Fibroblast of lung (primary cell): ENCODE measurements at places on chromosomes 3 and 15. TPM values are rescaled to one million over a fixed set of nuclear protein-coding genes. Genes with fewer than 3 reads are reported as not detected.

LRRC2 gene
- total RNA-seq = 0.77 and 3.8 TPM in 2 replicates

SLC28A1 gene
- total RNA-seq = not detected in 2 replicates

RUBCN gene
- 7.7 and 13.0 TPM in 2 replicates for total RNA-seq

SEMA3G gene
- total RNA-seq = under 0.01 and 0.17 TPM in 2 replicates

DCLK3 gene
- total RNA-seq = under 0.01 TPM in 1 of 2 replicates, not detected in the other

ROBO1 gene
- total RNA-seq = 58.8 and 104 TPM in 2 replicates

IDH2 gene
- total RNA-seq = 21.8 and 47.9 TPM in 2 replicates

GOLGA6L4 gene
- 1.5 TPM in 2 replicates for total RNA-seq

PLSCR5 gene
- total RNA-seq = not detected in 2 replicates

PCSK6 gene
- 0.83 and 1.0 TPM in 2 replicates for total RNA-seq
